Motor neuron (in vitro differentiated cells): ENCODE measurements at places on chromosomes 1 and 21. TPM values are rescaled to one million over a fixed set of nuclear protein-coding genes. Genes with fewer than 3 reads are reported as not detected.

GRCh38 chr1:221366495-221367110 lies 375.3 kb downstream of the DUSP10 start:
- ATAC-seq = peak; percentile 48

- no peak for ATAC-seq
These were observed 510.4 kb upstream of the ADGRL2 start for GRCh38 chr1:81290326-81290725.

DNA sequence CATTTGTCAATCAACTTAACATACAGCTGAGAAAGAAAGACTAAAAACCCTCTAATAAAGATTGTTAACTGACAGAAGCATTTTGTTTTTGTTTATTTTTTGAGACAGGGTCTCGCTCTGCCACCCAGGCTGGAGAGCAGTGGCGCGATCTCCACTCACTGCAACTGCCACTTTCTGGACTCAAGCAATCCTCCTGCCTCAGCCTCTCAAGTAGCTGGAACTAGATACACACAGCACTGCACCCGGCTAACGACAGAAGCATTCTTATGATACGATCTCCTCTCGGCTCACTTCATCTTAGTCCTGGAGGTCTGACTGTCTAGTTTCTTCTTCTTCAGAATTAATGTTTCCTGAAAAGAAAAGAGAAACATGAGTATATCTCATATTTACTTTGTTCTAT lies 23.5 kb downstream of the RSPH1 start:
- ATAC-seq = no peak

DNA sequence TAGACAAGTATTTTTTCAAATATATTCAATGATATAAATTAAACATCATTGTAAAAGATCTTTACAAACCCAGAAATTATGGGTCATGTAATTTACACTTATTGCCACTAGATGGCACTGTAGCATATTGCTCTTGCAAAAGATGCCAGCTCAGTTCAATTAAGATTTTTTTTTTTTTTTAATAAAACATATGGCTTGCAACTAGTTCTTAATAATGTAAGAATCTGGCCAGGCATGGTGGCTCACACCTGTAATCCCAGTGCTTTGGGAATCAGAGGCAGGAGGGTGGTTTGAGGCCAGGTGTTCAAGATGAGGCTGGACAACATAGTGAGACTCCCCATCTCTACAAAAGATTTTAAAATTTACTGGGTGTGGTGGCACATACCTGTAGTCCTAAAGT lies 49.4 kb upstream of the DESI2 start:
- no peak for ATAC-seq

GRCh38 chr1:107633596-107633995 lies 331.4 kb downstream of the VAV3 start:
- no peak for ATAC-seq

DNA sequence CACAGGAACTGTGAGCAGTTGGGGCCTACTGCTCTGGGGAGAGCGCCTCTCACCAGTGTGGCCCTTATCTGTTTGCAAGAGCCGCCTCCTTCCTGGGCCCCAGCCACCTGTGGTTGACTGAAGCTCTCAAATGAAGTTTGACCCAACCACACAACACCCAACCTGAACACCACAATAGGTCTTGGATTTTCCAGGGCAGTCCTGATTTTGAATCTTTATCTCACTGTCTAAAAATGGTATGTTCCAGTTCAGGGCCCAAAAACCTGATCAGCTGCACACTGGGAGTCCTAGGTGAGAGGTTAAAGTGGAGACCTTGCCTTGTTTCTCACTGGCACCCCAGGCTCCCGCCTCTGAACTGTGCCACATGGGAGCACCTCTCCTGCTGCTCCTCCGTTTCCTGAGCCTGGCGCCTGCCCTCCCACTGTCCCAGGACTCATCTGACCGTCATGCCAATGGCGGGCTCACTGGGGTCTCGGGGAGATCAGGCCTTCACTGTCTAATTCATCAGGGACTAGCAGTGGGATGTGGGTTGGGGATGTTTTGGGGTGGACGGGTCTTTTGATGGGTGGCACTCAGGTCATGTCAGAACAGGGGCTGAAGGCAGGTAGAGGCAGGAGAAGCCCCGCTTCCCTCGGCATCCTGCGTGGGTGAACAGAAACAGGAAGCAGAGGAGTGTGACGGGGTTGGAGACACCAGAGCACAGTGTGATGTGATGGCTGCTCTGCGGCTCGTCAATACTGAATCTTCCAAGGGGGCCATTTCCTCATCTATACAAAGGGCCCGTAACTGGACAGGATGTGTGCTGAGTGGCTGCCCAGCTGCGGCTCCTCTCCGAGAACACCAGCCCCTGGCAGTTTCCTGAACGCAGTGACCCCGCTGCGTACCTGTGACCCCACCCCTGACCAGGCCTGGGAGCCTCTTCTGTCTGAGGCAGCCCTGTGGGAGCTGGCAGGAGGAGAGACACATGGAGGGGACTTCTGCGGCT lies 59.6 kb upstream of the ITPKB start:
- ATAC-seq = no peak

GRCh38 chr21:38810826-38811164 lies 5.1 kb downstream of the ETS2 start:
- ATAC-seq = no peak

NHLH2 gene
- total RNA-seq = 0.30 and 0.43 TPM in 2 replicates

C1orf141 gene
- total RNA-seq = 0.50 and 0.59 TPM in 2 replicates
